ENCODE measurements at places on chromosomes 5 and 9. TPM values are rescaled to one million over a fixed set of nuclear protein-coding genes. Genes with fewer than 3 reads are reported as not detected.

ADGRD2 gene
- not detected for total RNA-seq

ANKRD34B gene
- 0.15 TPM for total RNA-seq

F2RL1 gene
- total RNA-seq: 34.6 TPM

SMARCA2 gene
- total RNA-seq: 22.6 TPM

FAM221B gene
- not detected for total RNA-seq

CNTNAP3B gene
- 0.24 TPM for total RNA-seq

PCDH12 gene
- not detected for total RNA-seq

DDX4 gene
- not detected for total RNA-seq

SCGB3A2 gene
- not detected for total RNA-seq

DNA sequence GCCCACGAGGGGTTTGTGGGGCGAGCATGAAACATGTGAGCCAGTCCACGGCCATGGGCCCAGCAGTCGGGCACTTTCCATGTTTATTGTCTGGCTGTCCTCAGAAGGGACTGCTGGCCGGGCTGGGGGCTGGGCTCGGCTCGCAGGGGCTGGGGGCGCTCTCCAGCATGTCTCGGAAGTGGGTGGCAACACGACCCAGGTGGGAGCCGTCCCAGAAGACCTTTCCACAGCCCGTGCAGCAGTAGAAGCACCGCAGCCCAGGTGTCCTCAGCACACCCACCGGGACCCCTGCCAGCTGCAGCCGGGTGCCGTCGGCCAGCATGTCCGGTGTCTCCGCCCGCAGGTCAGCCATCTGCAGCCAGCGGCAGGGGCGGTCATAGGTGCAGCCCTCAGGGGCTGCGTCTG, 4.8 kb upstream of the NRARP start:
- no peak overlapping the region for H3K4me3 ChIP-seq
- peaks cover 32% of the 10 kb centered on the region for H3K4me1 ChIP-seq
- no peak overlapping the region for H3K27ac ChIP-seq
- no peak for DNase-seq
- H3K27me3 ChIP-seq: no peaks in the 10 kb centered on the region
- no peaks in the 10 kb centered on the region for H3K36me3 ChIP-seq

- no peak overlapping the region for H3K4me3 ChIP-seq
- H3K36me3 ChIP-seq: no peaks in the 10 kb centered on the region
- peak; percentile 69 for DNase-seq
- no peaks in the 10 kb centered on the region for H3K27me3 ChIP-seq
- H3K4me1 ChIP-seq: peaks cover 12% of the 10 kb centered on the region
These were observed 8.6 kb upstream of the PRRX2 start for GRCh38 chr9:129656795-129657390.

- no peaks in the 10 kb centered on the region for H3K36me3 ChIP-seq
- peaks cover 22% of the 10 kb centered on the region for H3K27me3 ChIP-seq
- H3K27ac ChIP-seq: no peak overlapping the region
- no peak for DNase-seq
These were observed 61.6 kb downstream of the SAXO1 start for GRCh38 chr9:18971404-18971803.

- no peaks in the 10 kb centered on the region for H3K36me3 ChIP-seq
- no peak overlapping the region for H3K27ac ChIP-seq
- H3K4me3 ChIP-seq: no peak overlapping the region
- DNase-seq: no peak
- peaks cover 32% of the 10 kb centered on the region for H3K27me3 ChIP-seq
- H3K4me1 ChIP-seq: no peaks in the 10 kb centered on the region
These were observed 470.4 kb downstream of the ZSWIM6 start for GRCh38 chr5:61802456-61802855.

DNA sequence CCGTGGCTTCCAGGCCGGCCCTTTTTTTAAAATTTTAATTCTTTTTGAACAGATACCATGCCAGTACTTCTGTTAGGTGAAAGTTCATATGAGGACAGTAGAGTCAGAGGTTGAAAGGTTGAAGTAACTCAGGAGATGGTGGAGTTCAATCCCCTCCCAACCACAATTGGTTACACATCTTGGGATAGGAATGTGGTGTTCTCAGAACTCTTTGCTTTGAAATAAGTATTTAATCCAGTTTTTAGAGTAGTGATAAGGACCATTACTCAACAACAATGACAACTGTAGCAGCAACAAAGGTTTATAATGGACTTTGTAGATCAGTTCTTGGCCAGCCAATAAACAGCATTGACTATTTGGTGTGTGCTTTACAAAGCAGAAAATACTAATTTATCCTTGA, 116.0 kb downstream of the ARHGAP26 start:
- H3K27ac ChIP-seq: no peak overlapping the region
- H3K4me1 ChIP-seq: peaks cover 28% of the 10 kb centered on the region
- no peaks in the 10 kb centered on the region for H3K27me3 ChIP-seq
- no peaks in the 10 kb centered on the region for H3K36me3 ChIP-seq
- no peak overlapping the region for H3K4me3 ChIP-seq

- 0 out of 2 replicates have a peak, but pooled peaks cover 6% of the 10 kb centered on the region for H3K4me1 ChIP-seq
- no peaks in the 10 kb centered on the region for H3K36me3 ChIP-seq
- no peak overlapping the region for H3K27ac ChIP-seq
- H3K27me3 ChIP-seq: no peaks in the 10 kb centered on the region
These were observed 77.6 kb upstream of the ADRA1B start for GRCh38 chr5:159838551-159839222.

GRCh38 chr9:90340421-90340820, 302.2 kb downstream of the DIRAS2 start:
- H3K27ac ChIP-seq: no peak overlapping the region
- no peaks in the 10 kb centered on the region for H3K27me3 ChIP-seq
- H3K36me3 ChIP-seq: no peaks in the 10 kb centered on the region
- peaks cover 11% of the 10 kb centered on the region for H3K4me1 ChIP-seq
- DNase-seq: no peak
- H3K4me3 ChIP-seq: no peak overlapping the region

- no peak for DNase-seq
- no peaks in the 10 kb centered on the region for H3K36me3 ChIP-seq
- H3K4me3 ChIP-seq: no peak overlapping the region
- H3K27me3 ChIP-seq: no peaks in the 10 kb centered on the region
- no peak overlapping the region for H3K27ac ChIP-seq
These were observed 171.3 kb downstream of the RGS3 start for GRCh38 chr9:113634596-113635515.

GRCh38 chr5:151151793-151152192, 5.8 kb downstream of the ANXA6 start:
- H3K36me3 ChIP-seq: no peaks in the 10 kb centered on the region
- no peak for DNase-seq
- no peak overlapping the region for H3K27ac ChIP-seq
- H3K27me3 ChIP-seq: no peaks in the 10 kb centered on the region
- H3K4me3 ChIP-seq: no peak overlapping the region

GRCh38 chr5:127962491-127962890, 121.1 kb upstream of the SLC12A2 start:
- H3K4me1 ChIP-seq: peaks cover 35% of the 10 kb centered on the region
- H3K27me3 ChIP-seq: no peaks in the 10 kb centered on the region
- no peak for DNase-seq

DNA sequence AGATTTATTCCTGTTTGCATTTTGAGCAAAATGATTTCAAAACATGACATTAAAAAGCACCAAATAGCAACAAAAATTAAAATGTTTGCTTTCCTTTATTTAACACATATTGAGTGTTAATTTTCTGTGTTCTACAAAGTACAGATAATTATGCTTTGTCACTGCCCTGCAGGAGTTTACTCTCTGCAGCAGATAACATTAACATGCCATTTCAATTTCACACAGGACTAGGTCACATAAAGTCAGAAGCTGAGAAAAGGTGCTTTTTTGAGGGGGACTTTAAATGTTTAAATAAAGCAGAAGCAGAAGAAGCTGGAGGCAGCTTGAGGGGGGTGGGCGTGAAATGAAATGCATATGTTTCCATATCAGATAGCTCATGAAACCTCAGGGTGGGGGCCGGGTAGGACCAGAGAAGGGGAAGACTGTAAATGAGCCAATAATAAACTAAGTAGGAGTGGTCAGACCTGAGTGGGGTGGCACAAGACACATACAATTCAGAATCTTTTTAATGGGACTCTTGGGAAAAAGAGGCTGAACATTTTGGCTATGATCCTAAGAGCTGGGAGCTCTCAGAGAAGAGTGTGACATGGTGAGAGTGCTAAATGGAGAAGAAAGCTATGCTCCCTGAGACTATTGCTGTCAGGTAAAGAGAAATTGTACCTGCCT, 387.5 kb downstream of the FAM170A start:
- H3K36me3 ChIP-seq: no peaks in the 10 kb centered on the region
- H3K4me3 ChIP-seq: no peak overlapping the region
- no peak overlapping the region for H3K27ac ChIP-seq
- no peaks in the 10 kb centered on the region for H3K4me1 ChIP-seq
- H3K27me3 ChIP-seq: no peaks in the 10 kb centered on the region
- DNase-seq: no peak

GRCh38 chr5:129173771-129174170, 79.2 kb downstream of the ISOC1 start:
- no peak overlapping the region for H3K27ac ChIP-seq
- no peaks in the 10 kb centered on the region for H3K4me1 ChIP-seq
- no peaks in the 10 kb centered on the region for H3K36me3 ChIP-seq
- DNase-seq: no peak
- H3K4me3 ChIP-seq: no peak overlapping the region

DNA sequence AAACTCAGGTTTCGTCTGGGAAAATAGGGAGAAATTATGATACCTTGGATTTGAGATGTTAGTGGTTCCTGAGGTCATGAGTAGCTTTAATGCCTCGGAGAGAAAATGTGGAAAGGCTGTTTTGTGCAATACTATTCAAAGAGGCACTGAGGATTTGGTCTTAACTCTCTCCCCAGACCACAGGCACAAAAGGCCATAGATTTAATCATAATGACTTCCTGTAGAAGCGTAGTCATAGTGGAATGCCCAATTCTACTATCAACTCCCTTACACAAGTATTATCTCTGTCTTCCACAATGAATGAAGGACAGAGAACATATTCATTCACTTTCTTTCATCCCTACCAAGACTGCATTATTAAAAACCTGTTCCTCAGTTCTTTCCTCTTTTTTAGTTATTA, 153.0 kb upstream of the FTMT start:
- H3K27ac ChIP-seq: no peak overlapping the region
- no peaks in the 10 kb centered on the region for H3K4me1 ChIP-seq
- H3K4me3 ChIP-seq: no peak overlapping the region
- no peak for DNase-seq
- H3K36me3 ChIP-seq: no peaks in the 10 kb centered on the region
- no peaks in the 10 kb centered on the region for H3K27me3 ChIP-seq

GRCh38 chr9:3809724-3810123, 283.9 kb upstream of the RFX3 start:
- no peak for DNase-seq
- no peaks in the 10 kb centered on the region for H3K27me3 ChIP-seq
- H3K4me1 ChIP-seq: no peaks in the 10 kb centered on the region

DNA sequence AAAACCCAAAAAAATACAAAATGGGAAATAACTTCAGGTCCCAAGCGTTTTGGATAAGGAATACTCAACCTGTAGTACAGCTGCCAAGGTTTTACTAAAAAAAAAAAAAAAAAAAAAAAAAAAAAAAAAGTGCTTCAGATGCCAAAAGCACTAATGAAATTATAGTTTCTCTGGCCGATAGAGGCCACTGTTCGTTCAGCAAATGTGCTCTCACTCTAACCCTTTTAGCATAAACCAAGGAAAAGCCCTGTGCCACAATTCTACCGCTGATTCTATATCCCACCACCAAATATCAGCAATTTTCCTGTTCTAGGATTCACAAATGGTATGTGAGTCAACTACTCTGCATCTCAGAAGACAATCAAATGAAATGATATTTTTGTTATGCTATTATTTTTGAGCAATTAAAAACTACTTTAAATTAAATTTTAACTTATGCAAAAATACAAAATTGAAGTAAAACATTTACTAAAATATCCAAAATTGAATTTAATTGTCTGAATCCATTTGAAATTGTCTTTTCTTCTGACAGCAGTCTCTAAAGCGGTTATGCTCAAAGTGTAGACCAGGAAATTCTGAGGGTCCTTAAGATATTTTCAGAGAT, 79.8 kb downstream of the RICTOR start:
- H3K4me3 ChIP-seq: no peak overlapping the region
- H3K27me3 ChIP-seq: no peaks in the 10 kb centered on the region
- peak; percentile 50 for DNase-seq

DNA sequence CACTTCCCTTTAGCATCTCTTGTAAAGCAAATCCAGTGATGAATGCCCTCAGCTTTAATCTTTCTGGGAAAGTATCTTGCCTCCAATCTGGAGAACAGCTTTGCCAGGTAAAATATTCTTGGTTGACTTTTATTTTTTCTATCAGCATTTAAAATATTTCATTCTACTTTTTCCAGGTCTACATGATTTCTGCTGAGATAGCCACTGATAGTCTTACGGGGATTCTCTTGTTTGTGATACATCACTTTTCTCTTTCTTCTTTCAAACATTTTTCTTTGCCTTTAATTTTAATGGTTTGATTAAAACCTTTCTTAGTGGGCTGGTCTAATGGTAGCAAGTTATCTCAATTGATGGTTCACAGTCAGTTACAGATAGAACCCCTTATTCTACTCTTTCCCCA, 33.9 kb upstream of the FAM120A start:
- no peaks in the 10 kb centered on the region for H3K36me3 ChIP-seq
- DNase-seq: no peak
- no peaks in the 10 kb centered on the region for H3K27me3 ChIP-seq

DNA sequence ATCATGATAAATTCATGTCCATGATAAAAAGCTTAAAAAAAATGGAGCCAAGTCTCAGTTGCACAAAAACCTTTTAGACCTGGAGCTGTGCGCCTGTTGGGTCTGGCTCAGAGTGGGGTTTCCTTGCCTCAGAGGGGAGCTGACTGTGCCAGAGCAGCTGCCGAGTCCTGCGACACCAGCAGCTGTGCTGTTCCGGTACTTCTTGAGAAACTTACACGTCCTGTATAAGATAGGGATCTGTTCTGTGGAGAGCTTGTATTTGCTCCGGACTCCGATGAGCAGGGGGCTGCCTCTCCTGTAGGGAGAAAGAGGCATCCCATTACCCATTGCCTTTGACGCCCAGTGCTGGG, 28.6 kb downstream of the GFPT2 start:
- no peaks in the 10 kb centered on the region for H3K36me3 ChIP-seq
- no peaks in the 10 kb centered on the region for H3K27me3 ChIP-seq
- H3K4me3 ChIP-seq: no peak overlapping the region
- no peak overlapping the region for H3K27ac ChIP-seq

- peaks cover 63% of the 10 kb centered on the region for H3K4me1 ChIP-seq
- peak overlapping the region; percentile 52 for H3K27ac ChIP-seq
- DNase-seq: no peak
- peak overlapping the region; percentile 72 for H3K4me3 ChIP-seq
These were observed 2.9 kb downstream of the SNX18 start for GRCh38 chr5:54520438-54520846.
